Stimulated activated CD8-positive, alpha-beta memory T cell treated with anti-CD3 and anti-CD28 coated beads, Interleukin-15, amount 100 ng/mL, for 4 hours (primary cell): ENCODE measurements at places on chromosomes 7 and 10.

DNA sequence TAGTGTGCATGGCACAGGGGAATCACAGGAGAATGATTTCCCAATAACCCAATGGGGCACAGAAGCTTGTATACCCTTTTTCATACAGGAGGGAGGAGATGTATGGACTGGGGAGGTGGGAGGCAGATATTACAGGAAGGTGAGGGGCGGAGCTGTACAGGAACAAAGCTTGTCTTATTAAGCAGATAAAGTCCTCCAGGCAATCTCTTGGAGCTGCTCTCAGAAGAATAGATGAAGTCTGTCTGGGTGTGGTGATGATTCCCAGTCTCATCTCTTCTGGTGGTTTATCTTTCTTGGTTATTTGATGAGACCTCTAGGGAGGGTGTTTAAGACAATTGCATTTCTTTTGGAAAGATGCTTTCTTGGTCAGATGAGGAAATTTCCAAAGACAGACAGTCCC, 25.1 kb upstream of the CPA5 start:
- no peak for DNase-seq

GRCh38 chr7:90613088-90613498, 17.0 kb downstream of the CDK14 start:
- DNase-seq: no peak

- no peak for DNase-seq
Observed at GRCh38 chr10:3229815-3230214, 57.2 kb upstream of the PITRM1 start.

DNA sequence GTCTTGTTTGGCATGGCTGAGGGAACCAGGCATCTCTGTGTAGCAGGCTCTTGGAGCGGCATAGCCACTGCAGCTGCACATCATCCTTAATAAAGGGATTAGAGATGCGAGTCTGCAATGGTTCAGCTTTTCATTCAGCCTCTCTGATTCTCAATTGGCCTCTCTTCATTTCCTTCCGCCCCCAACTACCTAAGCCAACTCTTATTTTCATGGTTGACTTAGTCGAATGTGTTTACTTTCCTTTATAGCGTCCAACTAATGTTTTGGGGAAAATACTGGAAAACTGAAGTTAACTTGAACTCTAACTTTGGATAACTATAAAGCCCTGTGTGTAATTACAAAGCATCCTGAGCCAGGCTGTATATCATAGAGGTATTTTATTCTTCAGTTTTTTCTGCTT, 202.2 kb upstream of the KIAA1217 start:
- DNase-seq: no peak

GRCh38 chr7:131003634-131004033, 269.6 kb upstream of the KLF14 start:
- no peak for DNase-seq

- DNase-seq: no peak
Observed at GRCh38 chr10:112732277-112732921, 217.6 kb upstream of the TCF7L2 start.

DNA sequence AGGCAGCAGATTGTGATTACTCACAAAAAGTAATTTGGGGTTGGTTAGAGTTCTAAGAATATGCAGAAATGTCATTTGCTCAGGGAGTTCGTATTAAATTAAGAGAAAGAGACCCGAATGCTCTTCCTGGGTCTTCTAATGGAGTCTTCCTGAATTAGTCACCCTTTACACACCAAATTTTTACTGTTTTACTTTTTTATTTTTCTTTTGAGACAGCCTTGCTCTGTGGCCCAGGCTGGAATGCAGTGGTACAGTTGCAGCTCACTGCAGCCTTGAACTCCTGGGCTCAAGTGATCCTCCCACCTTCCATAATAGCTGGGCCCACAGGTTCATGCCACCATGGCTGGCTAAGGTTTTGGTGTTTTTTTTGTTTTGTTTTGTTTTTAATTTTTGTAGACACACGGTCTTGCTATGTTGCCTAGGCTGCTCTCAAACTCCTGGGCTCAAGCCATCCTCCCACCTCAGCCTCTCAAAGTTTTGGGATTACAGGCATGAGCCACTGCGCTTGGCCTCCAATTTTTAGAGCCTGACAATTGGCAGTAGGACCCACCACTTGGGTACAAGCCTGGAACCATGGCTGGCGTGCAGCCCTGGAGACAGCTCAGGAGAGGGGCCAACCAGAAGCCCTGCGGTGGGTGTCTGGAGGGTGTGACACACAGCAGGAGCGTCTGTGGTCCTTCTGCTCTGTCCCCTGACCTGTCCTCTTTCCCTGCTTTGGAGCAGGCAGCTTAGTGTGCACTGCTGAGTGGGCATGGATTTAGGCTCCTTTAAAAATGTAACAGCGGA, 16.4 kb upstream of the BHLHA15 start:
- DNase-seq: no peak

DNA sequence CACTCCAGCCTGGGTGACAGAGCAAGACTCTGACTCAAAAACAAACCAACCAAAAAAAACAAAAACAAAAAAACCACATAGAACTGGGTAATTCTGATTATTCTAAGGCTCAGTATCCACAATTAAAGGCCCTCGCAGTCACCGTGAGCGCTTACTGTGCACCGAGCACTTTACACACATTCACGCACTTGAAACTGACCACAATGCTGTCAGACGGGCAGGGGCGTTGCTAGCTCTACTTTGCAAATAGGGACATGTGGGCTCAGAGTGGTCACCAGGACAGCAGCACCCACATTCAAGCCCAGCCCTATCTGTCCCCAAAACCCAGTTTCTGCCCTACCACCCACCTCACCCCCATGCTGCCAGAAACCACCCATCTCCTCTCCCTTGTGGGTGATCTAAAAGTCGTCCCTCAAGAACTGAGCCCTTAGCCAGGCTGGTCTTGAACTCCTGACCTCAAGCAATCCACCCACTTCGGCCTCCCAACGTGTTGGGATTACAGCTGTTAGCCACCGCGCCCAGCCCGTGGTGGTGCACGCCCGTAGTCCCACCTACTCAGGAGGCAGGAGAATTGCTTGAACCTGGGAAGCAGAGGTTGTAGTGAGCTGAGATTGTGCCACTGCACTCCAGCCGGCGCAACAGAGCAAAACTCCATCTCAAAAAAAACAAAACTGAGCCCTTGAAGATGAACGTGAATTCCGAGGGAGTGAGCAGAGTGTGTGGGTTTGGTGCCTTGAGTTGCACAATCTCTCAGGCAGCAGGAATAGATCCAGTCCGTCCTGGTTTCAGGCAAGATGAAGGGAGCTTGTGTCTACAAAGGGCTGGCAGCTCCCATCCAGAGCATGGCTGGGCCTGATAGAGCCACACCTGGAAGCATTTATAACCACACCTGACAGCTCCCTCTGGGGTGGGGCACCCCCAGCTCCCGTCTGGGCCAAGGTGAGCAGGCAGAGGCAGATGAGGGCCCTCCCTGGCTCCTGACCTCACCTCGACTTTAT, 5.4 kb upstream of the HSPB1 start:
- DNase-seq: no peak

DNA sequence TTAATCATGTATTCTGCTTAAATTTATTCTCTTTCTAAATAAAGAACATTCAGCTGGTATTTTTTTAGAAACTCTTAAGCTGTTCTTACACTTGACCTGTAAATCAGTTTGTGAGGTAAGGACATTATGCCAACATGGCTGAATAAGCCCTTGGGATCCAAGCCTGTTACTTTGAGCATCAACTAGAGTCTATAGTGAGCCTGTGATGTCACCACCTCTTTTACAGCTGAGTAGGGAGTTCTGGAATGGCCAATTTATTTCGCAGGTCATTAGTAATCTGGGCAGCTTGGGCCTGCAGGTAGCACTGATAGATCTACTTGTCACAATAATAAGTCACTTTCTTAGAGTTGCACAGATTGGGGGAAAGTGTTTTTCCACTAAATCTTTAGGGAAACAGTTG, 915.2 kb upstream of the MBL2 start:
- DNase-seq: no peak

DNA sequence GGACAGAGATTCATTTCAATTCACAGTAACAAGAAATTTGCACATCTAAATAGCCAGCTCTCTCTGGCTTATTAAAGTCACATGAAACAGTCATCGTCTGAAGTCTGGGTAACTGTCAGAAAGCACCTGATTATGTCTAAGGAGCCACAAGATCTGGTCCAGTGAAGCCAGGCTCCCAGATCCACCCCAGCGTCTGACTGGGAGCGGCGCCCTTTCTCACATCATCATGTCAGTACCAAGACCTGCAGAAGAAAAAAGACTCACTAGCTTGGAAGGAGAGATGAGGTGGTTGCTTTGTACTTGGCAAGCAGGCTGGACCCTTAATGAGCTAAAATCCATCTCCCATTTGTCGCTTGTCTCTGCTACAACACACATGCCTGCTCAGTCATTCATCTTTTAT, 58.4 kb downstream of the VOPP1 start:
- no peak for DNase-seq

DNA sequence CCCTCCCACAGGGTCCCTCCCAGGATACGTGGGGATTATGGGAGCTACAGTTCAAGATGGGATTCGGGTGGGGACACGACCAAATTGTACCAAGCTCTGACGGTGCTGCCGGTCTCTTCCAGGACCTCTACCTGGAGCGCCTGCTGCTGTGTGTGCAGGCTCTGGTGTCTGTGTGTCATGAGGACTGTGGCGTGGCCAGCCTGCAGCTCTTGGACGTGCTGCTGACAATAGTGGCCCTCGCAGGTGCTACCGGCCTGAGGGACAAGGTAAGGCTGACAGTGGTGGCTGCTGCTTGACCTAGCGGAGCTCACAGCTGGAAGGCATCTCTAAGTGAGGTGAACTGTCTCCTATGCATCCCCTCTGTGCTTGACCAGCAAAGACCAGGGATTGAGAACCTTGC, 34.5 kb upstream of the PRKAR1B start:
- no peak for DNase-seq

DNA sequence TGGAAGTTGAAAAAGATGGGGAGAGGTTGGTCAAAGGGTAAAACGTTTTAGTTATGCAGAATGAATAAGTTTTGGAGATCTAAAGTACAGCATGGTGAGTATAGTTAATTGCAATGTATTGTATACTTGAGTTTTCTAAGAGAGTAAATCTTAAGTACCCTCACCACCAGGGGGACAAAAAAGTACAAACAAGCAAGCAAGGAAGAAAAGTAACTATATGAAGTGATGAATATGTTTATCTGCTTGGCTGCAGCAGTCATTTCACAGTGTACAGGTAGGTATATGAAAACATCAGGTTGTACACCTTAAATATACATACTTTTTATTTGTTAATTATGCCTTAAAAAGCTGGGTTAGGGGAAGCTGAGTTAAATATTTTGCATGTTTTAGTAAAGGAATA, 157.3 kb downstream of the PCLO start:
- no peak for DNase-seq

GRCh38 chr10:32005050-32005449, 51.2 kb downstream of the KIF5B start:
- no peak for DNase-seq

DNA sequence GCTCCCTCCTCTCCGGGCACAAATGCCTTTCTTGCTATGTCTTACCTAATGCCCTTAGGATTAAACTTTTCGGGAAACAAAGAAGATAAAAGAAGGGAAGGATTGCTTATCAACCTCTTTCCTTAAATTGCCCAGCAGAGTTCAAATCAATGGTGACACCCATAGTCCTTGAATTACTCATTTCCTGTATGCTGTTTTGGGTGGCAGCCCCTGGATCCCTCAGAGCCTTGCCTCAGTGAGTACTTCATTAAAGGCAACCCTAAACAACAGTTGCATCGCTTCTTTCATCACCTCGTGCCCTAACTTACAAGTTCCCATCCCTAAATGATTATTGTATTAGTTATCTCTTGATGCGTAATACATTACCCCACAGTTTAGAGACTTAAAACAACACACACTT, 31.6 kb upstream of the WAPL start:
- no peak for DNase-seq

DNA sequence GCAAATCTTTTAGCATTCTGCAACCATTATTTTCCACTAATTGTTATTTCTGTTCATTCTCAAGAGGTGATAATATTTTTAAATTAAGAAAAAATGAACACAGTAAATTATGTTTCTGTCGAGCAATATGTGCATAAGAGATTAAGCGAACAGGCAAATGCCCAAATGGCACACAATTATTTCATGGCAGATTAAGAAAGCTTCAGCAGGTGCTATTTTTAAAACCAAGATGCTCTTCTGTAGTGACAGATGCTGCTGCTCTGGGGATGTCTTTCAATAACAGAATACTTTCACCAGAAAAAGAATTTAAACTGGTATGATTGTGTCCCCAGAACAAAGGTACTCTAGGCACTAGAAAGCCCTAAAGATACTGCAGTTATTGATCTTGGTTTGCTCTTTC, 412.7 kb upstream of the SORCS1 start:
- DNase-seq: no peak

- no peak for DNase-seq
Observed at GRCh38 chr10:62224606-62225005, 44.0 kb downstream of the RTKN2 start.

- no peak for DNase-seq
Observed at GRCh38 chr7:29214056-29214455, 19.5 kb downstream of the CHN2 start.

DNA sequence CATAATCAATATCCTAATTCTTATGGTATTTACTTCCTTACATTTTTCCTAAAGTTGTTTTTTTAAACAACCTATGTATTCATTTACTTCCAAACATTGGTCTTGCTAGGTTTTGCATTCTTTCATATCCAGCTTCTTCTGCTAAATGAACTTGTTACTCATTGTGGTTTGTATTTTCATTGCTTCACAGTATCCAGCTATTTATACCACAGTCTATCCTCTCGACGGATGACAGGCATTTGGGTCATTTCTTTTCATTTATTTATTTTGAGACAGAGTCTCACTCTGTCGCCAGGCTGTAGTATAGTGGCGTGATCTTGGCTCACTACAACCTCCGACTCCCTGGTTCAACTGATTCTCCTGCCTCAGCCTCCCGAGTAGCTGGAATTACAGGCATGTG, 66.8 kb downstream of the CCDC6 start:
- DNase-seq: no peak

- no peak for DNase-seq
Observed at GRCh38 chr10:10437886-10438285, 579.8 kb upstream of the CELF2 start.

- no peak for DNase-seq
Observed at GRCh38 chr7:121440857-121441503, 44.9 kb upstream of the FAM3C start.

DNA sequence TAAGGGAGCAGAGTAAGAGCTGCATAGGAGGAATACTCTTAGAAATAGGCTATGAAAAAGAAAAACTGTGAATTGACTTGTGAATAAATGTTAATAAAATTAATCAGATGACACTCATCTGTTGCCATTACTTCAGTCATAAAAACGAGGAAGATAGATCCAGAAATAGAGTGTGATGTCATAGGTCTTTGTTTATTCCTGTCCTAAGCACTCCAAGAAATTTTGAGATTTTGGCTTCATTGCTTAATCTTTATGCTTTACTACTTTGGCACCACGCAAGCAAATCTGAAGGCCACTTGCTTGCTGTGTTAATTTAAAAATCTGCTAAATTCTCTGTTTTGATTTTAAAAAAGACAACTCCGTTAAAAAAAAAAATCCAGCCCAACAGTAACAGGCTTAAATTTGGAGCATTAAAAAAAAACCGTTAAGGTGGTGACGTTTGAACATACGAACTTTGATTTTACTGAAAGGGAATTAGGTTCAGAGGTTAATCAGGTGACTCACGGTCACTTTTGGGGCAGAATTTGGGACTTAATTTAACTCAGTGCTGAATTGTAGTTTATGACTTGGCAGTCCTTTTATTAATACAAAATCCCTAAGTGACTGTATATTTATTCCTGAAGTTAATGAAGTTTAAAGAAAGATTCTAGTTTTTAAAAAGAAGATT, 3.4 kb downstream of the IFRD1 start:
- DNase-seq: no peak

- DNase-seq: no peak
Observed at GRCh38 chr10:3500408-3500856, 284.6 kb downstream of the KLF6 start.
